NCI-H1417 (cell line): ENCODE measurements at places on chromosomes 6 and 20.

DNA sequence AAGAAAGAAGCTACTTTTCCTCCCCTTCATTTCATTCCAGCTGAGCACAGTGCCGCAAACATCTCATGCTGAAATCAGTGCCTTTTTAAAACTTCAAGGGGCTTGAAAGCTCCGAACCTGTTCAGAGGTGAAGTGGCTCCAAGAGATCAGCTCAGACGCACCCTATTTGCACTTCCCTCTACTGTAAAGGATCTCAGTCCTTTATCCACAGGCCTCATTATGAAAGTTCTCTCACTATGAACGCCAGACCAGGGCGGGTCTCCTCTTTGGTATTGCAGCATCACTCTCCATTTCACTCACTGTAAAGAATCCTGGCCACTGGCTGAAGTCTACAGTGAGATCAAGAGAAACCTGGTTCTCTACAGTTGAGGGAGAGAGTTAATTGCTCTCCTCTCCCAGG, 232.7 kb upstream of the POU3F2 start:
- DNase-seq = peak; percentile 42

DNA sequence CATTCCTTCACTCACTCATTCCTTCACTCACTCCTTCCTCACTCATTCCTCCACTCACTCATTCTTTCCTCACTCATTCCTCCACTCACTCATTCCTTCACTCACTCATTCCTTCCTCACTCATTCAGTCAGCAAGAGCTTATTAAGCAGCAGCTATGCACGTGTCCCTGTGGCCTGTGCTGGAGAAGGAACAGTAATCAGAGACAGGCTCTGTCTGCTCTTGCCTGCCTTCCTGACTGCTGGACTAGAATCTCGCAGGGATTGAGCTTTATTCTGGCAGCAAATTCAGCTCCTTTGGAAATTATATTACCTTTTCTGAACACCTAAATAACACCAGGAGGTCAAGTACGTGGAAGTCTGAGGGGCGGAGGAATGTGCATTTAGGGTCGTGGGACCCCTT, 138.9 kb upstream of the AGPAT4 start:
- no peak for DNase-seq

DNA sequence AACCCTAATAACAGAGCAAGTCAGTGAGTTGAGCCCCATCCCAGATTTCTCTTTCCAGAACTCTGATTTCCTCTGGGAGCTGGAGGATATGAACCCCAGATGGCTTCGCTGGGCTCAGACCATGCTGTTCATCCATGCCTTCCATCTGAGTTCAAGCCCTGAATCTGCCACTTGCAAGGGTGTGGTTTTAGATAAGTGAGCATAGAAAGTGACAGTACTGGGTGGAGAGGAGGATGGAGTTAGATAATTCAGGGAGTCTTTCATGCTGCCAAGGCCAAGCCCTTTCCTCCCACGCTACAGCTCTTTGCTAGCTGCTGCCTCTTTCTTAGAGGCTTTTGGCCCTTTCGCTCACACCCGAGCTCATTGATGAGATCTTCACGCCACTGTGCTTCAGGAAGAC, 57.2 kb upstream of the MAFB start:
- no peak for DNase-seq

DNA sequence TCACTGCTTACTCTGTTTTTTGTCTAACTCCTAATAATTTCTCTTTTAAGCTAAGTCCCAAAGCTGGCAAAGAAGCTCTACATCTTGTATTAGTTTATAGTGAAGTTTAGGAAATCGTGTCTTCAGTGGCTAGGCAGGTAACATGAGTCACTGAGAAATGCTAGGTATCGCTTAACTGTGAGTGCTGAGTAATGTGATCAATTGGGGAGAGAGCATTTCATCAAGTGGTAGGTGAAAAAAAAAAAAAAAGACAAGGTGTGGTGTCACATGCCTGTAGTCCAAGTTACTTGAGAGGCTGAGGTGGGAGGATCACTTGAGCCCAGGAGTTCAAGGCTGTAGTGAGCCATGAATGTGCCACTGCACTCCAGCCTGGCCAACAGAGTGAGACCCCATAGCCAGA, 125.3 kb downstream of the FAM83B start:
- DNase-seq = no peak

- DNase-seq = no peak
Observed at GRCh38 chr20:37314099-37314498, 24.6 kb downstream of the MANBAL start.

DNA sequence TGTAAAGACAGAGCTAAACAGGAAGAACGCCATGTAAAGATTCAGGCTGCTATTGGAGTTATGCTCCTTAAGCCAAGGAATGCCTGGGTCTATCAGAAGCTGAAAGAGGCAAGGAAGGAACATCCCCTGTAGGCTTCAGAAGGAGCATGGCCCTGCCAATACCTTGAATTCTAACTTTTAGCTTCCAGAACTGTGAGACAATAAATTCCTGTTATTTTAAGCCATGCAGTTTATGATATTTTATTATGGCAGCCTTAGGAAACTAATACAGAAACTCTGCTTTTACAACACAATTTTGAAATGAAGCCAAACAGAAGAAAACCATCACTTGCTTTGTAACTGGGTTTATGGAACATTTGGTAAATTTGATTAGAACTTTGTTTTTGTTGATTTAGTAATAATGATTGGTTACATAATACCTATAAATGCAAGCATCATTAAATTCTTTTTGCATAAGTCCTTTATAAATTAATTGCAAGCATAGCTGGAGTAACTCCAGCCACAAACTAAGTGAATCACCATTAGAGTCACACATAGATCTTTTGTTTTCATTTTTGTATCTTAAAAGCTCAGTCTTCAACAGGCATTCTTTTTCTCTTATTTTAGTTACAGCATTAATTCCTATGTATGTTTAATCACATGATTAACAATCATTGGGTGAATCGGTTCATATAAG, 33.5 kb upstream of the TSPYL1 start:
- DNase-seq = no peak

DNA sequence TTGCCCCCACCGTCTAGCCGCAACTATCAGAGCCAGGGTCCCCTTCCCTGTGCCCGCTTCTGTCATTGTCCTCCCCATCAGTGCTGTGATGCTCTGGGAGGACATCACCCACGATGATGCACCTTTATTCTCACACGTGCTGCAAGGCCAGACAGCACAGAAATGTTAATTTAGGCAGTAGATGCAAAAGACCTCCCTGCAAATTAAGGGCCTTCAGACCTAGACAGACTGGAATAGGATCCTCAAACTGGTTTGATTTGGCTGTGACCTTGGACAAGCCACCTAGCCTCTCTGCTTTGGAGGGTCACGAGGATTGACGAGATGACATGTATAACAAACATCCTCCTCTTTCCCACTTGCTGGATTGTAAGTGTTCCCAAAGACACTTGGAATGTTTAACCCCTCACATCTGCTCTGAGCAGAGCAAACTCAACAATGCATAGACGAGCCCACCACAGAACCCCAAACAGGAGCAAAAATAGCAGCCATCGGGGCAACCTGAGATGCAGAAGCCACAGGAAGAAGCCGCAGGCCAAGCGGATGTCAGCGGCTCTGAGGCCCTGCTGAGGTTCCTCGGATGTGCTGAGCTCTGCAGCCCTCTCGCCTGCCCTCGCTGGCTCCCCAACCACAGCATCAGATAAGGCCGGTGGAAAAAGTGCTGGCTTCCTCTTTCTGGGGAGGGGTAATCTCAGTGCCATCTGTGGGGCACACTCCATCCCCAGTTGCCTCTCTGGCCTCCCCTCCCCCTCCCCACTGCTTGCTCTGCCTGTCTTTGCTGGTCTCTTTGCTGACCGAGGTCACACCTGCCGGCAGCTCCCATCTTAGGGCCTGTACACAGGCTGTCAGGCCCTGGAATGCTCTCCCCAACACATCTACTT, 35.3 kb downstream of the TOX2 start:
- no peak for DNase-seq

DNA sequence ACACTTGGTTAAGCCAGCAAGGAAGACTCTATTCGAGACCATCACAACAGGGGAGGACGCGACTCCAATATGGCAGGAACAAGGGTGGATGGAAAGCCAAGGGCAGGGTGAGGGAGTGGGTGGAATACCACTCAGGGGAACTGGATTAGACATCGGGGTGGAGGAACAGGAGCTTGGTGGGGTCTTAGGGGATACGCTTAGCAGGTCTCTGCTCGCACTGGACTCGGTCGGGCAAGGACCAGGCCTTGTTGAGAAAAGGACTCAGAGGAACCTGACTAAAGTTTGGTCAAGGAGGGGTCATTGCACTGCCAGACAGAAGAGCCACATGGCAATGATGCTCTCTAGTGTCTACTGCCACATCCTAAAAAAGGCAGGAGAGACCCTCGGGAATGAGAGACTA, 10.5 kb downstream of the DUSP22 start:
- DNase-seq = no peak
